ENCODE measurements at places on chromosomes 12 and 14. TPM values are rescaled to one million over a fixed set of nuclear protein-coding genes. Genes with fewer than 3 reads are reported as not detected.
A peak's percentile ranks its signal among the peaks of the same experiment; 100 is the strongest.

- no peak for DNase-seq
Measured at GRCh38 chr12:58489394-58489793, 430.9 kb downstream of the LRIG3 start.

Gene KRT72
- not detected for total RNA-seq

- DNase-seq: no peak
Measured at GRCh38 chr14:57657487-57657886, 163.8 kb upstream of the CCDC198 start.

DNA sequence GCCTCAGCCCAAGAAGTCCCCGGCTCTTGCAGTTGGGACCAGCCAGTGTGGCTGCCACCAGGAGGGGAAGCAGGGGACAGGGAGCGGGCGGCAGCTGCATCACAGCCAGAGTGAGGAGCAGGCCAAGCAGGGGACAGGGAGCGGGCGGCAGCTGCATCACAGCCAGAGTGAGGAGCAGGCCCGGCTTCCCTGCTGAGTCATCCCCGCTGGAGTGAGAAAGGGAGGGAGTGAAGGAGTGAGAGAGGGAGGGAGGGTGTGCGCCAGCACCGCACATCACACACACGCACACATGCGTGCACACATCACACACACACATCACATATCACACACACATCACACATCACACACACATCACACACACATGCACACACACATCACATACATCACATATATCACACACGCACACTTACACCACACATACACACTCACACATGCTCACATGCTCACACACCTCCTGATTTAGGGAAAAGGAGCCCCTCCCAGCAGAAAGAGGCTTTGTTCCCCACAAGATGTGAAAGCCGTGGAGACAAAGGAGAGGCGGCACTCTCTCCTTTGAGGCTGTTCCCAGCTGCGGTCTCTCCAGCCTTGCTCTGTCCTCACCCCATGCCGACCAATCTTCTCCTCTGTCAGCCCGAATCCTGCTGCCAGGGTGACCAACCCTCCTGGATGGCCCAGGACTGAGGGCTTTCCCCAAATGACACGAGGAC is 16.7 kb upstream of the ZDHHC22 start:
- no peak for DNase-seq

Gene PRKD1
- 10.4 TPM for total RNA-seq

GRCh38 chr12:53966085-53966384 is 6.9 kb upstream of the HOXC11 start:
- DNase-seq: no peak

GRCh38 chr12:63822352-63822751 is 22.1 kb upstream of the SRGAP1 start:
- DNase-seq: no peak

Gene NIN
- 40.3 TPM for total RNA-seq

Gene RNASE2
- 8.7 TPM for total RNA-seq

GRCh38 chr12:47312808-47313426 is 233.2 kb upstream of the AMIGO2 start:
- no peak for DNase-seq

DNA sequence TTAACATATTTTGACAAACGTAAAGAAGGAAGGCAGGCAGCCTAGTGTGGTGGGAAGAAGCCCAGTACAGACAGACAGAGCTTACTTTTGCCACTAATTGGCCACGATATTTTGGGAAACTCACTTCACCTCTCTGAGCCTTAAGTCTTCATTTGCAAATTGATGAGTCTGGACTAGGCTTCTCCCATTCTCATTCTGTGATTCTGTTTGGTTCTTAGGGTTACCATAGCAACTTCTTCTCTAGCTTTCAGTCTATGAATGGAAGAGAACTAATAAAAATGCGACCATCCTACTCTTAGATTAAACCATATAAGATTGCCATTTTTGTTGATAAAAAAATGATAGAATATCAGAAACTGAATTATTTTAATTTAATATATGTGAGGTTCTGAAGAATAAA is 210.5 kb downstream of the SNAPC1 start:
- no peak for DNase-seq

GRCh38 chr14:52977798-52978197 is 26.9 kb upstream of the FERMT2 start:
- DNase-seq: no peak

Gene MYH6
- not detected for total RNA-seq

DNA sequence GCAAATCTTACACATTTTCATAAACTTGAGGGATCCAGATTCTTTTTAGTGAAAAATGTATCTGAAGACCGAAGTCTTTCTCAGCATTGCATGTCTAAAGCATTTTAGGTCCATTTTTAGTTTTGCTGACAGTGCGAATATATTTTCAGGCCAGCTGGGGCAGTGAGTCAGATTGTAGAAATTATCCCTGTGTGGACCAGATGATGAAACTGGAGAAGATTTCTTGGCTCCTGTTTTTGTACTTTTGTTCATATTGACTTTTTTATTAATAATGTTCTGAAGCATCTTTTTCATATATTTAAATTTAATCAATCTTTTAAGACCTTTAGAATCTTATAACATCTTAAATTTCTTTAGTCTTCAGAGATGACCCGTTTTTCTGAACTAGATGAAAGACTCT is 173.1 kb downstream of the FLRT2 start:
- no peak for DNase-seq

Gene KRT82
- total RNA-seq: not detected

- DNase-seq: peak; percentile 41
Measured at GRCh38 chr14:102849526-102850379, 72.5 kb downstream of the TRAF3 start.

DNA sequence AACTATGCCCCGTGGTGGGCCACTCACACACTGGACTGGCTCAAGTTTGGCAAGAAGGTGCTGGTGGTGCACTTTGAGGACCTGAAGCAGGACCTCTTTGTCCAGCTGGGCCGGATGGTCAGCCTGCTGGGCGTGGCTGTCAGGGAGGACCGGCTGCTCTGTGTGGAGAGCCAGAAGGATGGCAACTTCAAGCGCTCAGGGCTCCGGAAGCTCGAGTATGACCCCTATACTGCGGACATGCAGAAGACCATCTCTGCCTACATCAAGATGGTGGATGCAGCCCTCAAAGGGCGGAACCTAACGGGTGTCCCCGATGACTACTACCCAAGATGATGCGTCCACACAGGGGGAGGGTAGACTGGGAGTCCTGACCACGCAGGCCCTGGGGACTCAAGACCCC is 91.1 kb downstream of the CMKLR1 start:
- DNase-seq: no peak

DNA sequence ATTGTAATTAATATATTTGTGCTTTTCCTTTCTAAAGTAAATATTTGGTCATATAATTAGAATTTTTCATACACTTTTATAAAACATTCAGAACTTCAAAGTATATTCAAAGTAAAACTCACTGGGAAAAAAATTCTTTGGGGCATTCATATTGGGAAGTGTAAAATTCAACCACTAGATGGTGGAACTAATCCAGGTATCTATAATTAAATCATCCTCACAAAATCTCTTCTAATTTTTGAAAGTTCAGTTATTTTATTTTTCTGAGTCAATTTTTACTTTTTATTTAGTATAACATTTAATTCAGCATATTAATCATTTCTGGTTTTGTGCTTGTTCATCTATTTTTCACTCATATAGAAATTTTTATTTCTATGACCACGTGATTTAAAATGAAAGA is 81.0 kb downstream of the NTS start:
- DNase-seq: no peak

DNA sequence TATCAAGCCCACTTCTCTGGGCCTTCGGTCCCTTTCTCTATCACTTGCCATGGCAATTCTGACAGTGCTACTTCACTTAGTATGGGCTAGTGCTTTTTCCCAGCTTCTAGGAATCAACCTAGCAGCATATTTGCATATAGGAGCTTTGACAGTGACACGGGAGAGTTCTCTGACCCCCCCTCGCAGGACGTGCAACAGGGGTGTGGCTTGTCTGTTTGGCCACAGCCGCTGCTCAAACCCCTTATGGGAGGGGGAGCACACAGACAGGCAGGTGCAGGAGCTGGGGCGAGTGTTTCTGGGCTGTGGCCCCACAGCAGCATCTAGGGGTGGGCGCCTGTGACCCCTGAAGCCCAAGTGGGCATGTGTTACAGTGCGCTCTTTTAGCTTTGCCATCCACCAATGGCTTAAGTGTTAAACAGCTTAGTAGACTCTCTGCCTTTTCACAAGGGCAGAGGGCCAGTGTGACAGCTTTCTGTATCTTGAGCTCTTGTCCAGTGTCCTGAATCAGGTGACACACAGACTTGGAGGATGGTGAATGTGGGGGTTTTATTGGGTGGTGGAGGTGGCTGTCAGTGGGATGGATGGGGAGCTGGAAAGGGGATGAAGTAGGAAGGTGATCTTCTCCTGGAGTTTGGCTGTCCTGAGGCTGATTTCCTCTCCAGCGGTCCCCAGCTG is 229.3 kb downstream of the PCNX1 start:
- DNase-seq: no peak

DNA sequence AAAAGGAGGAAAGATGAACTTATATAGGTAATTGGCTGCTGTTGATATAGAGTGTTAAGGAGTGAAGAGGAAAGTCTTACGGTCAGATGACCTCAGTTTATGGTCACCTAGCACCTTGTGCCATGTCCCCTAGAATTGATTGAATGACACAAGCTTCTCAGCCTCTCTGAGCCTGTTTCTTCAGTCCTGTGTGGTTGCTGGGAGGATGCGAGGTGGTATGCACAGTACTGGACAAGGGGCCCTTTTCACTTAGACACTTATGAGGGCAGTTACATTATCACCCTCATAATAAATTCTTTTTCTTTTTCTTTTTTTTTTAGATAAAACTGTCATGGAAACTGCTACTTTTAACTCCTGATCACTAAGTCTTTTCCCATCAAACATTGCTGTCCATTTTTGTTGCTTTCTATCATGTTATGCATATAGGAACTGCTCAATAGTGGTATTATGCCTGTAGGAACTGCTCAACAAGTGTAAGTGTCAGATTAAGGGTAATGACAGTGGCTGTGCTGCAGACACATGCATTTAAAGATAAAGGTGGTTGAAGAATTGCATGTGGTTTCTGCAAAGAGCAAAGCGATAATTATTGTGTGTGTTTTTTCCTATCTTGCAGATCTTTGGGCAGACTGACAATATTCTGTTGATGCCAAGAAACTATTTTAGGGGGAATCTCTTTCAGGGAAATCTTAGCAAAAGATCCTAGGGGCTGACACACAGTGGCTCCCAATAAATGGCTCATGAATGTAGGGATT is 11.6 kb downstream of the ANO6 start:
- no peak for DNase-seq

Gene TMEM119
- total RNA-seq: 13.0 TPM

DNA sequence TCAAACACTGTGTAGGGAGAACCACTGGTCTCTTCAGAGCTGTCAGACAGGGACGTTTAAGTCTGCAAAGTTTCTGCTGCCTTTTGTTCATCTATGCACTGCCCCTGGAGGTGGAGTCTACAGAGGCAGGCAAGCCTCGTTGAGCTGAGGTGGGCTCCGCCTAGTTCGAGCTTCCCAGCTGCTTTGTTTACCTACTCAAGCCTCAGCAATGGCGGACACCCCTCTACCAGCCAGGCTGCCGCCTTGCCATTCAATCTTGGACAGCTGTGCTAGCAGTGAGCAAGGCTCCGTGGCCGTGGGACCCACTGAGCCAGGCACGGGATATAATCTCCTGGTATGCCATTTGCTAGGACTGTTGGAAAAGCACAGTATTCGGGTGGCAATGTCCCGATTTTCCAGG is 24.6 kb upstream of the YBX3 start:
- DNase-seq: no peak

Gene DTX1
- total RNA-seq: 69.9 TPM

GRCh38 chr14:76977793-76978720 is 50.5 kb downstream of the IRF2BPL start:
- no peak for DNase-seq

DNA sequence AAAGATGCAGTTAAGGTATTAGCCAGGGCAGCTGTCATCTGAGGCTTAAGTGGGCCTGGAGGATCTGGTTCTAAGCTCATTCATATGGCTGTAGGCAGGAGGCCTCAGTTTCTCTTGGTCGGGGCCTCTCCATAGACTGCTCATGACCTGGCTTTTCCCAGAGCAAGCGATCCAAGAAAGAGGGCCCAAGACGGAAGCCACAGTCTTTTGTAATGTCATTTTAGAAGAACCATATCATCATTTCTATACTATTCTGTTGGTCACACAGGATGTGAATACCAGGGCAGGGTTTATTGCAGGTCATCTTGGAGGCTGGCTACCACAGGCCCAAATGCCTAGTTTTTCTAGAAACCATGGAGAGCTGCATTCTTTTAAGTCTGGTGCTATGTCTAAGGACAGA is 47.7 kb downstream of the GNG2 start:
- DNase-seq: no peak

GRCh38 chr14:68318828-68319227 is 474.0 kb downstream of the ZFP36L1 start:
- no peak for DNase-seq

DNA sequence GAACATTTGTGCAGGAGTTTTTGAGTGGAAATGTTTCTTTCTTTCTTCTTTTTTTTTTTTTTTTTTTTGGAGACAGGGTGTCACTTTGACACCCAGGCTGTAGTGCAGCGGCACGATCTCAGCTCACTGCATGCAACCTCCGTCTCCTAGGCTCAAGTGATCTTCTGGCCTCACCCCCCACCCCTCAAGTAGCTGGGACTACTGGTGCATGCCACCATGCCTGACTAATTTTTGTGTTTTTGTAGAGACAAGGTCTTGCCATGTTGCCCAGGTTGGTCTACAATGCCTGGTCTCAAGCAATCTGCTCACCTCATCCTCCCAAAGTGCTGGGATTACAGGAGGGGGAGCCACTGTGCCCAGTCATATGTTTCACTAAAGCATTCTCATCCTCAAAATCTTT is 69.2 kb upstream of the BCAT1 start:
- DNase-seq: no peak

GRCh38 chr12:21500786-21501257 is 613 bp downstream of the RECQL start:
- no peak for DNase-seq

DNA sequence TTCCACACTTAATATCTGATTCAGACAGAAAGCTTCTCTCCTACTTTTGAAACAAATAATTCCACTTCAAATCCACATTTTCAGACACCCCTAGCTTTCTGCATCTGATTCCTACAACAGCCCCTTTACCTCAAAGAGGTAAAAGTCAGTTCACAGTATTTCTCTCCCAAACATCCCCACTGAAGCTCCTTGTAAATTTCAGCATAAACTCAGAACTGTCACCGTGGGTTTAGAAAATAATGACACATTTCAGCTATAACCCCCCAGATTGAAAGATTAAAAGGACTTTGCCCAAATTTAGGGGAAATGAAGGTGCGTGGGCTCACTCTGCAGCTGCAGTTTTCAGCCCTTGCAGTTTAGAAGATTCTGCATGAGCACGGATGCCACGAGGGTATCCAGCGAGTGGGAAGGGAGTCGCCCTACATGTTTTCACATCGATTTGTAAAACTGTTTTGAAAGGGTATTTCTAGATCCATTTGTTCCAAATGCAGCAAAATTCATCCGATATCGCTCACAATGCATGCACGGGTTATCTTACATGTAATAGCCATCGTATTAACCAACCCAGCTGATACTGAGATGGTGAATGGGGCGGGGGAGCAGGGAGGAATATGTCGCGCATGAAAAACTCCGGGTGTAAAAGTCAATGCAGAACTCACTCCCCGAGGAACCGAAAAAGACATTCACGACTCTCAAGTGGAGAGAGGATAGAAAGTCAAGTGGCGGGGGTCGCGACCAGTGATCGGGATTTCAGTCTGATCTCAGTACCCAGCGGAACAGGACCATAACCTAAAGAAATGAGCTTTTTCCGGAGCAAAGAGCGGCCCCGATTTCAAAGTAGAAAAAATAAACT is 5.0 kb upstream of the CCND2 start:
- DNase-seq: no peak

- DNase-seq: no peak
Measured at GRCh38 chr14:98292191-98292590, 979.8 kb downstream of the BCL11B start.

Data from mesenteric fat pad (tissue), 1 donor.